ENCODE measurements at places on chromosomes 6 and 20.

GRCh38 chr6:101011186-101011585 lies 130.1 kb upstream of the ASCC3 start:
- DNase-seq: no peak

- DNase-seq: no peak
Observed at GRCh38 chr6:167445568-167445967, 120.7 kb downstream of the TTLL2 start.

GRCh38 chr20:51372176-51372803 lies 170.2 kb downstream of the NFATC2 start:
- no peak for DNase-seq

- no peak for DNase-seq
Observed at GRCh38 chr6:34517966-34518365, 38.2 kb downstream of the SPDEF start.

- DNase-seq: no peak
Observed at GRCh38 chr6:168330403-168330802, 10.8 kb upstream of the DACT2 start.

Measured in esophagus squamous epithelium (tissue), 5 donors.